NCI-H2107 (cell line): ENCODE measurements at places on chromosomes 4 and X.

- no peak for DNase-seq
Observed at GRCh38 chrX:19810802-19811201, 76.6 kb downstream of the SH3KBP1 start.

GRCh38 chr4:125262079-125262478 is 52.7 kb upstream of the FAT4 start:
- no peak for DNase-seq

DNA sequence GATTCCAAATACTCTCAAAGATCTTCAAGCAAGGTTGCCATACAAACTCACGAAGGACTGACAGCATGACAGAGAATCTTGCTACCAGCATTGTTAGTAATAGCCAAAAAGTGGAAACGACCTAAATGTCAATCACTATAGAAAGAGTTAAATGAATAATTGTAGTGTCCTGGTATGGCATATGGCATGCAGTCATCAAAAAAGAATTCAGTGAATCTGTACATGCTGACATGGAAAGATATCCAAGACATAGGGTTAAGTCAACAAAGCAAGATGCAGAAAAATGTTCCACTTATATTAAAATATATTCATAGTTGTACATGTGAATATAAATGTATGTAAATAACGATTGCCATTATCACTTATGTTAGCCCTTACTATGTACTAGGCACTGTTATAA is 37.6 kb downstream of the SRPX2 start:
- DNase-seq: no peak

GRCh38 chr4:23481566-23481965 is 408.3 kb downstream of the PPARGC1A start:
- no peak for DNase-seq

DNA sequence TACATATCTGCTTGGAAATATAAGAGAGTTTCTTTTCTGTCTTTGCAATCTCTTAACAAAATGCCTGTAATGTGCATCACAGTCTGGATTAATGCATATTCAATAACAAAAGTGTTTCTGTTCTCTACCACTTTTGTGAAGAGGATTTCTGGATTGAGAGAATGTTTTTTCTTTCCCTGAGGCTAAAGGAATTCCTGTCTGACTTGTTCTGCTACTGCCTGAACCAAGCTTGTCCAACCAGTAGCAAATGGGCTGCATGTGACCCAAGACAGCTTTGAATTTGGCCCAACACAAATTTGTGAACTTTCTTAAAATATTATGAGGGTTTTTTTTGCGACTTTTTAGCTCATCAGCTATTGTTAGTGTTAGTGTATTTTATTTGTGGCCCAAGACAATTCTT is 1133.9 kb downstream of the SH3BGRL start:
- no peak for DNase-seq
